ENCODE measurements at places on chromosomes 2 and 18.

DNA sequence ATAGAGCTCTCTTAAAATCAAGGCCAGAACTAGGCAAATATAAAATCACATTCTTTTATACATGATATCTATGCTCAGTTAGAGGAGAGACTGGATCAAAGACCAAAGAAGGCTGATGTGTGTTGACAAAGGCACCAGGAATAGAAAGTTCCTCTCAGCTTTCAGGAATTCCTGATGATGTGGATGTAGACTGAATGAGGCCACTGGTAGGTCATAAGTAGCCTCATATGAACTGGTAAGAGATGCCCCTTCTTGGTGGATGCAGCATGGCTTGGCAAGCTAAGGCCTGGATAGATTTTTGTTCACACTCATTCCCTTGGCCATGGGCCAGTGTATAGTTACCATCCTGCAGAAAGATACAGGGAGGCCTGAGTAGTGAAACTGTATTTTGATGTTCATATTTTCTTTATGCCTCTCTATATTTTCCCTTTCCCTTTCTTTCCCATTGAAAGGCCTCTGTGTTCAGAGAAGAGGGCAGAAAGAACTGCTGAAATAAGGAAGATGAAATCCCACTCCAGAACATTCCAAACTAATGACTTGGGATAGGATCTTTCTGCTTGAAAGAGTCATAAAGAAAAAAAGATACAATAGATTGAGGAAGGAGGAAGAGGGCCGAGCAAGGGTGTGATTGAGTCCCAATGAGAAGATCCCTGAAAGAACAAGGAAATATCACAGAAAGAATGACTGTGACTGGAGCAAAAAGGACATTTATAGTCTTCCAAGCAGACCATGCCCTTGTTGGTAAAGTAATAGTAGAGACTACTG, 2182.7 kb upstream of the PIK3C3 start:
- no peak for DNase-seq

DNA sequence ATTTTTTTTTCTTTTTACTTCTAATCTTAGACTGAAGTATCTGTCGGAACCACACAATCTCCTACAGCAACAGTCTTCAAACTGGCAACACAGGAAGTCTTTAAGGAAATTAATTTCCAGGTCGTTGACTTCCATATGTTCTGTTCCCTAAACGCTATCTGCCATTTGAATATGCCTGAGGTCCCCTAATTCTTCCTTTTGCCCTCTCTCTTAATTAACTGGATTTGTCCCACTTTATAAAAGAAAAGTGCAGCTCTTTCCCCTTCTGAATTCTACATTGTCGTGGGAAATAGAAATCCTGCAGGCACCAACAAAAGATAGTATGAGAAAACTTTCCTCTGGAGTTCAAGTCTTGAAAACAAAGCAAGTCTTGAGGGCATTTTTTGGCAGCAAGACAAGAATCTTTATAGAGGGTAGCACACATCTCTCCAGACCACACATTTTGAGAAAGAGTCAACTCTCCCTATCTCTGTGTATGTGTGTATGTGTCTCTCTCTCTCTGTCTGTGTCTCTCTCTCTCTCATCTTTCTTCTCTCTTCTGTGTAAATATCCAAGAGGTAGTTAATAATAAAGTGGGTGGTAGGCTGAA, 879.8 kb downstream of the SOCS6 start:
- DNase-seq, result no peak

DNA sequence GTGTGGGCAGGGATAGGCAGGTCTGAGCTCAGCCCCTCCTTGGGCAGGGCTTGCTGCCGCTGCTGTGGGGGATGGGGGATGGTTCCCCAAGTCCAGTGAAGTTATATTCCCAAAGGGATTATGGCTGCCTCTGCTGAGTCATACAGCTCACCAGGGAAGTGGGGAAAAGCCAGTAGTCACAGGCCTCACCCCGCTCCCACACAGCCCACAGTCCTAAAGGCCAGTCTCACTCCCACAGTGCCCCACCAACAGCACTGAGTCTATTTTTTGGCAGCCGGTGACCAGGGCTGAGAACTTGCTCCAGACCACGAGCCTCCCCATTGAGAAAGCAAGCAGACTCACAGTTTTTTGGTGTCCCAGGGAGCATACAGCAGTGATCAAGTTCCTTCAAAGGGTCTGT, 173.3 kb downstream of the OSR1 start:
- DNase-seq, result no peak

- no peak for DNase-seq
Measured at GRCh38 chr2:33250417-33251029, 225.9 kb upstream of the RASGRP3 start.

- DNase-seq, result no peak
Measured at GRCh38 chr18:31103423-31103822, 1.2 kb upstream of the DSC2 start.

GRCh38 chr2:190843890-190844699, 36.5 kb upstream of the GLS start:
- DNase-seq, result no peak

DNA sequence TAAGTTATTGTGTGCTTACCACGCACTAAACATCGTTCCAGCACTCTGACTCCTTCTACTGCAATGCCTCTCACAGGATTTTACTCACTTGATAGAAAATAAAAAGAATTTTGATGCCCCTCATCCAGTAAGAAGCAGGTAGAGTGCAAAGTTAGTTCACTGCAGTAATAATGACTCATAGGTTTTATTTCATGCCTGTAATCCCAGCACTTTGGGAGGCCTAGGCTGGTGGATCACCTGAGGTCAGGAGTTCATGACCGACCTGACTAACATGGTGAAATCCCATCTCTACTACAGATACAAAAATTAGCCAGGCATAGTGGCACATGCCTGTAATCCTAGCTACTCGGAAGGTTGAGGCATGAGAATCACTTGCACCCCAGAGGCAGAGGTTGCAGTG, 190.6 kb downstream of the RAD51AP2 start:
- DNase-seq, result no peak
